Psoas muscle (tissue), 8 donors: ENCODE measurements at places on chromosomes 2 and 18. TPM values are rescaled to one million over a fixed set of nuclear protein-coding genes. Genes with fewer than 3 reads are reported as not detected.

- peak overlapping the region; percentile 25 for H3K4me3 ChIP-seq
- no peak for DNase-seq
- no peak overlapping the region for H3K27ac ChIP-seq
- H3K36me3 ChIP-seq: no peaks in the 10 kb centered on the region
- H3K4me1 ChIP-seq: peaks cover 15% of the 10 kb centered on the region
- no peaks in the 10 kb centered on the region for H3K27me3 ChIP-seq
Measured at GRCh38 chr2:144249035-144249637, 270.8 kb downstream of the ZEB2 start.

DNA sequence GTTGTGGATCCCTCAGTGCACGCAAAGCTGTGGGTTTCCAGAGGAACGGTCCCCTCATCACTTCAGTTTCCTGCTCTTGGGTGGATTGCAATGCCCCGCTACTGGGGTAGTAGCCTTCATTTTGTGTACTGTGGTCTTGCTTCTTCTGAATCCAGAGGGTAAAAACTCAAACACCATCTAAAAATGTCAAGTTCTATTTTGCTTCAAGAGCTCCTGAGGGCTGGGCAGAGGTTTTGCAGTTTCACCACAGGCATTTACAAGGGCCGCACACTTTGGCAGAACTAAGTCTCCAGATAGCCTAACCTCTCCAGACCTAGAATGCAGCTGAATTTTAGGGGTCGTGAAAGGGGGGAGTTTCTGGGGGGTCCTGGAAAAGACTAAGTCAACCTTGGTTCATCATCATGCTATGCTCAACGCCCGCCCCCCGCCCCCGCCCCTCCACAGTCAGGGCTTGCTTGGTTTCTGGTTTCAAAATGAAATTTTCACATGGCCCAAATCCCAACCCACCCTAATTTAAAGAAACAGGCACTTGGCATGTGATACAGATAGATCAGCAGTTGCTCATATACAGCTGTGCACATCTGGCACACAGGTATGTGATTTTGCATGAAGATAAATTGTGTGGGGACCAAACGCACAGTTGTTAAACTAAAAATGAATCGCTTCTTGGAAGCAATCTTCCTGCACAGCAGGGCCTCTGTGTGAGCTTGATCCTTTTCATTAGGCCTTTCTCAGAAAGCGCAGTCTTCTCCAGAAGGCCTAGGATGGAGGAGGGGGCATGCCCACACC, 329.6 kb downstream of the OSR1 start:
- no peaks in the 10 kb centered on the region for H3K36me3 ChIP-seq
- no peak overlapping the region for H3K4me3 ChIP-seq
- no peak overlapping the region for H3K27ac ChIP-seq
- H3K4me1 ChIP-seq: peaks cover 11% of the 10 kb centered on the region
- DNase-seq: no peak

- no peaks in the 10 kb centered on the region for H3K27me3 ChIP-seq
- no peak overlapping the region for H3K4me3 ChIP-seq
- no peak for DNase-seq
- no peak overlapping the region for H3K27ac ChIP-seq
- no peaks in the 10 kb centered on the region for H3K36me3 ChIP-seq
Measured at GRCh38 chr2:130289780-130290179, 52.9 kb upstream of the IMP4 start.

PNPT1 gene
- 24.8 TPM for total RNA-seq

GRCh38 chr2:237859082-237859433, 365 bp upstream of the RAMP1 start:
- peak overlapping the region; percentile 83 for H3K4me3 ChIP-seq
- H3K27me3 ChIP-seq: peaks cover 2% of the 10 kb centered on the region
- no peaks in the 10 kb centered on the region for H3K36me3 ChIP-seq
- peaks cover 26% of the 10 kb centered on the region for H3K4me1 ChIP-seq
- peak overlapping the region; percentile 93 for H3K27ac ChIP-seq
- no peak for DNase-seq

SPP2 gene
- total RNA-seq: not detected
